ENCODE measurements at places on chromosomes 12 and 14.

- ATAC-seq, result no peak
Measured at GRCh38 chr12:76113800-76114757, 29.6 kb upstream of the NAP1L1 start.

DNA sequence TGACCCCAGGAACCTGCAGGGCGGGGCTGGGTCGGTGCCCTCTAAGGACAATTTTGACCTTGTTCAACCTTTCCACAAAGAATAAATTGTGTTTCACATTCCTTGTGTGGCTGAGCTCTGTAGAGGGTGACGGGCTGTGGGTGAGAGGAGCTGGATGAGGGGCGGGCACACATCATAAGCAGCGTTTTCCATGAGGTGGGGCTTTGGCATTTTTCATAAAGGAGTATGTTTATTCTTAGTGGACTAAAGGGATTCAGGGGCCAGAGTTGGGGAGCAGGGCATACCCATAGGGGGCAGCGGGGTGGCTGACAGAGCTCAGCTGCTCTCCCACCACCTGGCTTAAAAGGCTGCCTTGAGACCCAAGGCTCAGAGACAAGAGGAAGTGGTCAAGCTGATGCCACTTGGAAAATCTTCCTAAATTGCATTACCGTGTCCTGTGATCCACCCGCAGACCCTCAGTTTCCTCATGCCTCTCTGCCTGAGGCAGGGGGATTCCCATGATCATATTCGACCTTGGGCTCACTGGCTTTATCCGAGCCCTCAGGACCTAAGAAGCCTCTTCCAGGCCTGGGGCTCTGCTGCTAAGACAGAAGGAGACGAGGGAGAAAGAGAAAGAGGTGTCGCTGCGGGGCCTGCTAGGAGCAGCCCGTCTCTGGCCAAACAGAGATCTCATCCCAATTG is 11.4 kb downstream of the MMP14 start:
- no peak for ATAC-seq

DNA sequence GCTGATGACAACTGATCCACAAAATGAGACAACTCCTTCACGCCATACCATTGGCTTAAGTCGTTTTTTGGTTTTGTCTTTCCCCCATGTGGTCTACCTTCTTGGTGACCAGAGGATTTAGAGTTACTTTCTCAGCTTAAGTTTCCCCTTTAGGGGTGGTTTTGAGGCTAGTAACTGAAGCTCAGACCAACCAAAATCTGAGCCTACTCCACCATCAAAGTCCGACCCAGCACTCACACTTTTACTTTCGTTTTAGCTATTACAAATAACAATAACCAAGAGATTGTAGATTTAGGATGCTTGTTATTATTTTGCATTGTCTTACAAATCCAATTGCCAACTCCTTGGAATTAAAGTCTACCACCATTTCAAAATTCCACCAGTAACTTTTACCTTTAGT is 130.6 kb upstream of the MDM1 start:
- ATAC-seq, result no peak

DNA sequence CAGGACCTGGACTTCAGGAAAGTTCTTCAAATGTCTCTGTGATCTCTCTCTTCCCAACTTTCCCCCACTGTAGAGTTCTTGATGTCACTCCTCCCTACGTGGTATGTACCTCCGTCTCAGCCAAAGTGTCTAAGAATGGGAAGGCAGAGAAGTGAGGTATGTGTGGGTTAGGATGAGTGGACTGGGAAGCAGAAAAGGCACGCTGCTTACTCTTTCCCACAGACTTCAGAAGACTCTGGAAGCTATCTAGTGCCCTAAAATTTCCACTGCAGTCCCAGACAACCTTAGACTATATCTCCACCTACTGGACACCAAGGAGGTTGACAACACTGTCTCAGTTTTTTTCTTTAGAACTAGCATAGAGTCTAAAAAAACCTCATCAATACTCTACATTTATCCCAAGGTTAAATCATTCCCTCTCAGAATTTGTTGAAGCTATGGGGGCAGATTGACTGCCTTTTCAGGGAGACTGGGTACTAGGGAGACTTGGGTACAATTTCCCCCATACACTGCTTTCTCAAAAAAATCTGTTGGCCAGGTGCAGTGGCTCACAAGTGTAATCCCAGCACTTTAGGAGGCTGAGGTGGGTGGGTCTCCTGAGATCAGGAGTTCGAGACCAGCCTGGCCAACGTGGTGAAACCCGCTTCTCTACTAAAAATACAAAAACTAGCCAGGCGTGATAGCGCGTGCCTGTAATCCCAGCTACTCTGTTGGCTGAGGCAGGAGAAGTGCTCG is 20.6 kb upstream of the ITGA5 start:
- ATAC-seq, result peak; percentile 92

- peak; percentile 82 for ATAC-seq
Measured at GRCh38 chr12:105092336-105092735, 8.1 kb upstream of the ALDH1L2 start.

Data from esophagus mucosa (tissue), 1 donor.